ENCODE measurements at places on chromosomes 2 and 18.

DNA sequence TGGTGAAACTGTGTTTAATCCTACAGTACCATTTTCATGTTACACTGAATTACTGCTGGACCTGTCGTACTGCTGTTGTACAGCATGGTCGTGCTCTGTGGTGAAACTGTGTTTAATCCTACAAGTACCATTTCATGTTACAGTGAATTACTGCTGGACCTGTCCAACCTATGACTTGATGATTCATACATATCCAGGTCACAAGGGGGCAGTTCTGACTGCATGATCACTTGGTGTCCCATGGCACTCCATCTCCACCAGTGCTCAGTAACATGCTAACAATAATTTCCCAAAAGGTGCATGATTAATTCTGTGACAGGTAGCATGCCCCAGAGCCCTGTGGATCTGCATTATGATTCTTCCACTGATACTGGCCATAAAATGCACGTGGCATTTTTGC is 101.6 kb downstream of the ADCYAP1 start:
- no peak for DNase-seq

DNA sequence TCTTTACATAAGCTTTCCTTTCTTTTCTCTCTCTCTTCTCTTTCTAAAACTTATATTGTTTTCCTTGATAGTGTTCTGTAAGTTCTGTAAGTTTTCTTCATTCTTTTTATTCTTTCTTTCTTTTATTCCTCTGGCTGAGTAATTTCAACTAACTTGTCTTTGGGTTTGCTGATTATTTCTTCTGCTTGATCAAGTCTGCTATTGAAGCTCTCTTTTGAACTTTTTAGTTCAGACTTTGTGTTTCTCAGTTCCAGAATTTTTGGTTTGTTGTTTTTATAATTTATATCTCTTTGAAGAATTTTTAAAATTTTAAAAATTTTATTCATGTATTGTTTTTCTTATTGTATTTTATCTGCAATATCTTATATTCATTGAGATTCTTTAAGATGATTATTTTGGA is 795.8 kb upstream of the SALL3 start:
- no peak for DNase-seq

- no peak for DNase-seq
Measured at GRCh38 chr2:234306426-234307173, 190.3 kb downstream of the ARL4C start.

GRCh38 chr18:56861244-56861643 is 210.1 kb downstream of the WDR7 start:
- DNase-seq, result no peak

GRCh38 chr2:85780316-85781012 is 26.7 kb downstream of the ATOH8 start:
- no peak for DNase-seq

GRCh38 chr18:3654442-3655253 is 204.7 kb downstream of the TGIF1 start:
- DNase-seq, result no peak

DNA sequence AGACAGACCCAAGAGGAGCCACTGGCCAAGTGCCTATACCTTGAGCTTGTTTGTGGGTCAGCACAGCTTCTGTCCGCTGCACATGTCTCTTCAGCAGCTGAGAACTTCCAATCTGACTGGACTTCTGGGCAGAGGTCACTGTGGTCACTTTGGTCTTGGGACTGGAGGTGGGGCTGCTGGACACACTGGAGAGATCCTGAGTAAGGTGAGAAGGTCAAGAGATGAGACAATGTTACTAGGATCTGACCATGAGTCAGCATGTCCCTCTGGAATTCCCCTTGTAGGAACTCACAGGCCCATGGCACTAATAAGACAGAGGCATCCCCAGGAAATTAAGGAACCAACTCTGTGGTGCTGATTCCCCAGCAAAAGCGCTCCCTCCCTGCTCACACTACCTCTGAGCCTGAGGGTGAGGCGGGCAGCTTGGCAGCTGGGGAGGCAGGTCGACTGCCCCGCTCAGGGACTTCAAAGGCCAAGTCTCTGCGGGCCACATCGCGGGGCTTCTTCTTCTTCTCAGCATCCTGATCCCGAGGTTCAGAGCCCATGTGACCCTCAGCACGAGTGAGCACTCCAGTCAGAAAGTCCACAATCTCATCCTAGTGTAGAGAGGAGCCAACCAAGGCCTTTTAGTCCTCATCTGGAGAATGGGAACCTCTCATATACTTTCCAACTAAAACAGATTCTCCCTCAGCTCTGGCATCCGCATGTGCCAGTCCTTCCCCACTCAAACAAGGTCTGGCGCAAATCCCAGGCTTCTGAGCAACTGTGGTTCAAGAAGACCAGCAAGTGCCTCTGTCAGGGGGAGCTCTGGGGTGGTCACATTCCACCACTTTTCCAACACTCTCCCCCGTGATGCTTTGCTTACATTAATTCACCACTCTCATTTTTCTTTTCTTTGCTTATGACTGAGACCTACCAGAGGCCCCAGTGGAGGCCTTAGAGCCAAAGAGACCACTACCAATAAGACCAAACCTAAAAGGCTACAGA is 29.4 kb downstream of the KANSL3 start:
- peak; percentile 20 for DNase-seq

GRCh38 chr2:100010606-100011005 is 131.8 kb downstream of the AFF3 start:
- no peak for DNase-seq

- no peak for DNase-seq
Measured at GRCh38 chr2:29314816-29315571, 199.8 kb downstream of the CLIP4 start.
